Activated CD8-positive, alpha-beta memory T cell treated with anti-CD3 and anti-CD28 coated beads for 4 hours (primary cell): ENCODE measurements at places on chromosomes 1 and 21.

DNA sequence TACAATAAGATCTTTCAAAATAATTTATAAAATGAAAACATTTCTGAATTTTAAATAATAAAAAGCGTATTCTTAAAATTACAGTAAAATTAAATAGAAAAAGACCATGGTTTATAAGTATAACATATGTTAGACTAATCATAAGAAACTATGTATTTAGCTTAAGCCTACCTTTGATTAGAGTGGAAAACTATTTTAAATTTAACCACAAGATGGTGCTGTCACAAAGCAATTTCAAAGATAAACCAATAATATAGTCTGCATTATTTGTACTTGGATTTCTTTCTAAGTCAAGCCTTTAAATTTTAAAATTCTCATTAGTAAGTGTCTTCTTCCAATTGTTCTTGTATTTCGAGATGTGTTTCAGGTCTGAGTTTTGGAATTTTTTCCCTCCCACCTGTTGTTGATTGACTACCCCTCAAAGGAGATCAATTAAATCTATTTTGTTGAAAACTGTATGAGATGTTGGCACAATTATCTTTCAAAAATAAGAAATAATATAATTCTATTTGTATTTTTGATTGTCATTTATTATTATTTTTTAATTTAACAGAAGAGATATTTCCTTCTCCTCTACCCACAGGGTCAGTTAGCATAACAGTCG, 459.8 kb downstream of the KCNT2 start:
- DNase-seq, result no peak

GRCh38 chr1:109799445-109799844, 35.7 kb upstream of the EPS8L3 start:
- no peak for DNase-seq

- no peak for DNase-seq
Measured at GRCh38 chr1:155966750-155967149, 11.6 kb downstream of the ARHGEF2 start.

DNA sequence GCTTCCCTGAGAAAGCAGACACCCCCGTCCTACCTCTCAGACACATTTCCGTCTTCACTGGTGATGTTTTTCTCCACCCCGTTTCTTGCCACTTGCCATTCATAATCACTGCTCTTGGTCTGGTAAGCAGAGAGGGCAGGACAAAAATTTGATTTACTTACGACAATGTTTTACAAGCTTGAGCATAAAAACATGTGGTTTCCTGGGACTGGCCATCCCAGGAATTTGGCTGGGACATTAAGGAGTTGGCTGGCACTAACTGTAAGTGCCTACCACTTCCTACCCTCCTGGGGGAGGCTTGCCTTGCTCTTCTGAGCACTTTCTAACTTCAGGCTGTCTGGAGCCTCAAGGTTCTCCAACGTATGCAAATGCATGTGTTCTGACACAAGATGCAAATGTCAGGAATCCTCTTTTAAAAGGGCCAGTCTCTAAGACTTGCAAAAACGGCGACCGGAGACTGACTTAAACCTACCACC, 24.2 kb downstream of the ZBTB18 start:
- no peak for DNase-seq

DNA sequence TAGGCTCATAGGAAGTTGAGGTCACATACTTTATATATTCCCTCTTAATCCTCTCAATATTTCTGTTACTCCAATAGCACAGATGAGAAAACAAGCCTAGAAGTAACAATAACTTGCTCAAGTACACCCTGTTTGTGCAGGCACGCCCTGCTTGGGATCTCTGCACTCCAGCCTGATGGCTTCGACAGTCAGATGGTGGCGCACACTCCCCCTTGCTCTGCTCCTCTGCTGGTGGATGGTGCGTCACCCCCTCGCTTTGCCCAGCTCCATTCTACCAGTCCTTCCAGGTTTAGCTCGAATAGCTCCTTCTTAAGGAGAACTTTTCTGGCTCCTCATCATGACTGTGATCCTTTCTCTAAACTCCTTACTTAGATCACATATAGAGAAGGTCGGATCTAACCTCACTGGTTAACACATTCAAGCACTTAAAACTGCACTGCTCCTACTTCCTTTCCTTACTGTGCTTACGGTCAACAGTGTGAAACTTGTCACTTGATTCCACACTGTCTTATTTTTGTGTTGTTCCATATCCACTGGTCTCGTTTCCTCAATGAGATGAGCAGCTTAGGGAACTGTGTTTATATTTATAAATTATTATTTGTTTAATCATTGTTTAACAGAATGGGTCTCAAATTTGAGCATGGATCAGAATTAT, 3.0 kb downstream of the TSPAN2 start:
- DNase-seq, result no peak

GRCh38 chr1:118104951-118105350, 80.1 kb downstream of the SPAG17 start:
- DNase-seq, result no peak

- DNase-seq, result no peak
Measured at GRCh38 chr1:6627841-6628545, 3.3 kb downstream of the THAP3 start.

DNA sequence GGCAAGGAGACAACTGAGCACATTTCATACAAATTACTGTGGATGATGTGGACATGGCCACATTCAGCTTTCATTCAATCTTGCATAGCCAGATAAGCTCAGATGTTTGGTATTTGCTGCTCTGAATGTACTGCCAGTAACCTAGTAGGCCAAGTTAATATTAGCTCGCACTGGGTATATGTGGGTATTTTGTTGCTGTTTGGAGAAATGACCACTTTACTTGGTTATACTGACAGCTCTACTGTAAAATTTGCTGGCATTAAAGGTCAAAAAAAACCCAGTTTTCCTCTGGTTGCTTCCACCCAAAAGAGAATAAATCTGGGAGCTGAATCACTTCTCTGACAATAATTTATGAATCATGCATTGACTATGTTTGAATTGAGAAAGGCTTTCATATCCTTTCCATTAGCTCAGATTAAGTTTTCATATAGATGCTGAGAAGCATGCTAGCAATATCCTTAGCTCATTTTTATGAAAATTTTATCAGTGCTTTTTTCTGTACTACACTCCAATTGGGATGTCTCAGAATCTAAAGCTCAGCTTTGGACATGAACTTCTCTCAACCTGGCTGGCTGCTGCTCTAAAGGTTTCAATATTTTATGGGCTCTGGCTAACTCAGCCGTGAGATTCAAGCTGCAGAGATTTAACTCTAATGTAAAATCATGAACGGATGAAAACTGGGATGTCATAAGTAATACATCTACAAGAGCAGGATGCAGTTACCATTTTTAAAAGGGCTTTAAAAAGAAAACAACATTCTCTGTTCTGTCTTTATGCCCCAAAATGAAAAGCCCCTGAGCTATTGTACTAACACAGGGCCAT, 330.0 kb downstream of the BARHL2 start:
- DNase-seq, result no peak

DNA sequence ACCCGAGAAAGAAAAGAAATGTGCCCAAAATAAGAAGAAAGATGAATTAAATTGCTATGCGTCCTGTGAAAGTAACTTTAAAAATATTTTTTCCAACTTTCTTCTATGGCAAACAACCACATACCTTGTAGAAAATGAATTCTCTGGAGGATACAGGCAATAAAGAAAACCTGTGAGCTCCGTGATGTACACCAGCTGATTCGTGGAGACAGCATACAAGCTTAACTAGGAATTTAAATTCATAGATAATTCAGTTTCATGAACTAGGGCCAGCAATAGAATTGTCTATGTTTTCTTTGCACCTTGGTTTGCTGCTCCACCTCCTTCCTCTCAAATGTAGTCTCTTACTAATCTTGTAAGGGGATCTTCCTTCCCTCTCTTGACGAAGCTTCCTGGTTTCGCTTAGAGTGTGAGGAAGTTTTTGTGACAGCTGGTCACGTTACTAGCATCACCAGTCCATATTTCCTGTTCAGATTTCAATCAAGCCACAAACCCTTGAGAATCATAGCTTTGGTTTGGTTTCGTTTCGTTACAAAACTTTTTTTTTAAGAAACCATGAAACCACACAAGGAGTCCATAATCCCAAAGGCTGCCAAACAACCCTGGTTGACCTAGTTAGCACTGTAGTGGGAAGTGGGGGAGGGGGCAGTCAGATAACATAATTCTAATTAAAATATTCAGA, 35.8 kb downstream of the GREM2 start:
- DNase-seq, result no peak

- no peak for DNase-seq
Measured at GRCh38 chr1:155130272-155131006, 2.8 kb downstream of the EFNA1 start.
